AG09319 (cell line): ENCODE measurements at places on chromosomes 3 and 15.

DNA sequence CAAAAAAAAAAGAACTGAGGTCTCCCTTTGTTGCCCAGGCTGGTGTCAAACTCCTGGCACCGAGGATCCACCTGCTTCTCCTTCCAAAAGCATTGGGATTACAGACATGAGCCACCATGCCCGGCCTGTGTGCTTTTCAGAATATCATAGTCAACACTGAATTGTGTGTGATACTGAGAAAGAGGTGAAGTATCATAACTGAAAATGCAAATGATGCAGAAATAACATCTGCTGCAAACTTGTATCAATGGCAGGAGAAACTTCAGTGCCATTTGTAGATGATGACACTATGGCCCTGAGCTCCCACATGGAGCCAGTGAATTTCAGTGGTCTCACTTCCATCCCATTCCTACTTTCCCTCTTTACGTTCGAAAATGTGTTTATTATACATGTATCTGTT is 21.9 kb downstream of the IL12A start:
- DNase-seq = no peak

- DNase-seq = no peak
These were observed 40.6 kb upstream of the CGNL1 start for GRCh38 chr15:57335719-57336118.

- DNase-seq = no peak
These were observed 24.3 kb upstream of the GP5 start for GRCh38 chr3:194423317-194423716.

DNA sequence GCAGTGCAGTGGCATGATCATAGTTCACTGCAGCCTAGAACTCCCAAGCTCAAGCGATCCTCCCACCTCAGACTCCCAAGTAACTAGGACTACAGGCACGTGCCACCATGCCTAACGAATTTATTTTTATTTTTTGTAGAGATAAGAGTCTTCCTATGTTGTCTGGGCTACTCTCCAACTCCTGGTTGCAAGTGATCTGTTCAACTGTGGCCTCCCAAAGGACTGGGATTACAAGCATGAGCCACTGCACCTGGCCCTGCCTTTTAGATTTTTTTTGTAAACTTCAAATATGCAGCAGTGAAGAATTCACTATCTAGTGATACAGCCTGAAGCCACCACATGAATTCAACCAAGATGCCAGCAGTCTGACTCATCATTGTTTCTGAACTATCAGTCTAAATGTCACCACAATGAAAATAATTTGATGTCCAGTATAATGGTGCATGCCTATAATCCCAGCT is 32.7 kb downstream of the UBXN7 start:
- no peak for DNase-seq

DNA sequence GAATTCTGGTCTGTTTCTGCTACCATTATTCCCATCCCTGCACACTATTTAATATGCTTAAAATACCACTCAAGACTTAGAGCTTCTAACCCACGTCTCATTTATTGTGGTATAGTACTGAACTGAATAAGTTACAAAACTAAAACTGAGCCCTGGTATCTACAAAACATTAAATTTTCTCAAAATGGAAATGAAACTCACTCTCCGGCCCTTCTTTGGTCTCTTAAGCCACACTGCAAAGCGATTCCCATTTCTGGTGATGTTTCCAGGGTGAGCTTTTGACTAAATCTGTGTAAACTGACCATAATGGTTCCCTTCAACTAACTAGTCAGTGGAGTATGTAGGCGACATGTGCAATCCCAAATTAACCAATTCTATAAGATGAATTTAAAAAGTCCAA is 18.6 kb downstream of the KPNA4 start:
- no peak for DNase-seq

DNA sequence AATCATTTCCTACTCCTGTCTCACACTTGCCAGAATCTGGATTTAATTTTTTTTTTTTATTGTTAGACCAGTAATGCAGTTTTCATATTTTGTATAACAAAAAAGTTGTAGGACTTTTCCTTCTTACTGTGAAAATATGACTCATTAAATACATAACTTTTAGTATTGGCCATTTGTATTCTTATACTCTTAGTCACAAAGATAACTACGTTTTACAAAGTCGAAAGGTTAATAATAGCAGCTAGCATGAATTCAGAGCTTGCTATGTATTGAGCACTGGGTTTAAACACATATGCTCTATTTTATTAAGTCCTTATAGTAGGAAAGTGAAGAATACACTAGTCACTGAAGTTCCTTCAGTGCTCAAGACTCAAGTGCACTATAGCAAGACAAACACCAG is 43.1 kb downstream of the LRRN1 start:
- no peak for DNase-seq

DNA sequence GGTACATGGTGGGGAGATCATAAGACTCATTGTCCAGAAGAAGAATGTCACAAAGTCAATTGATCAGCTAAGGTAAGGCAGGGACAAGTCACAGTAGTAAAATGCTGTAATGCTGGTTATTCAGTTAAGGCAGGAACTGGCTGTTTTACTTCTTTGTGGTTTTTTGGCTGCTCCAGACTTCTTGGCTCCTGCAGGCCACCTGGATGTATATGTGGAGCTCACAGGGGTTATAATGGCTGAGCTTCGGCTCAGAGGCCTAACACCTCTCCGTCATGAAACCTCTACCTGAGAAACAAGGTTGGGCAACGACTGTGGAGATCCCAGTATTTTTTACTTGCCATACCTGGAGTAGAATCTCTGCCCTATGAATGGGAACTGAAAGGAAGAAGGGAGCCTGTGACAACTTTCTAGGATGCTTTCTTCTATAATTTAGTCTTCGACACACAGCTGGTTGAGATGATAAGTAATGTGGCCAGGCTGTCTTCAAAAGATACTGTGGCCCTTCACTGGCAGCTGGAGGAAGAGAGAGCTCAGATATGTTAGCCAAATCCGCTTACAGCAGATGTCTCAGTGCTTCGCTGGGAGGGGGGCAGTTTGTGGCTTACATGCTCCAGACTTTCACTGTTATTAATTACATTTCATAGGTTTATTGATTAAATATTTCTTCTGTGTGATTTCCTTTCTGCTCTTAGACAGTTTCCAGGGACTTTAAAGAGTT is 887.8 kb downstream of the IGSF11 start:
- no peak for DNase-seq

GRCh38 chr15:60822403-60822802 is 343.5 kb upstream of the ICE2 start:
- DNase-seq = no peak

- DNase-seq = no peak
These were observed 461.4 kb downstream of the NSUN3 start for GRCh38 chr3:94524102-94524919.

DNA sequence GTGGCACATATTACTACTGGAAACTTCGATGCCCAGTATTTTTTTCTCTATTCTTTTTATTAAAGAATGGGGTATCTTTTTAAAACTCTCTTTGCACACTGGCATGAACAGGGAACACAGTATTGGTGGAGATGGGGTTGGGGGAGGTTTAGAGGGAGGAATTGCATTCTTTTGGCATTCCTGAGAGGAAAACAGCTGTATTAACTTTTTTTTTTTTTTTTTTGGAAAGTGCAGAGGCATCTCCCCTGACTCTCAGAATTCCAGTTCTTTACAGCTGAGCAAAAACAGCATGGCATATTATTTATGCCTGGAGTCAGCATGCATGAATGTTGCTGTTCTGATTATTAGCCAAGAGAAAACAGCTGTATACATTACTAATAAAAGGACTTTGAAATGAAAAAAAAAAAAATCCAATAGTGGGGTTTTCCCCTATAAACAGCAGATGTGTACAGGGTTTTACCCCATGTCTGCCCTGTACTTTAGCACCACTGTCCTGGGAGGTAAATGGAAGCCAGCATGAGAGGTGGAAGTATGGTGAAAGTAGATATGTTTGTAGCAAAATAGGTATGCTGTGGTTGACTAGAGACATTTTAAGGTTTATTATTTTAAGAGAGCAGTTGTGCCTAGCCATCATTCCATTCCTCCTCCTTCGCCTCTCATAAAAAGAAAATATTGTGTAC is 132.2 kb downstream of the FNDC3B start:
- DNase-seq = no peak

DNA sequence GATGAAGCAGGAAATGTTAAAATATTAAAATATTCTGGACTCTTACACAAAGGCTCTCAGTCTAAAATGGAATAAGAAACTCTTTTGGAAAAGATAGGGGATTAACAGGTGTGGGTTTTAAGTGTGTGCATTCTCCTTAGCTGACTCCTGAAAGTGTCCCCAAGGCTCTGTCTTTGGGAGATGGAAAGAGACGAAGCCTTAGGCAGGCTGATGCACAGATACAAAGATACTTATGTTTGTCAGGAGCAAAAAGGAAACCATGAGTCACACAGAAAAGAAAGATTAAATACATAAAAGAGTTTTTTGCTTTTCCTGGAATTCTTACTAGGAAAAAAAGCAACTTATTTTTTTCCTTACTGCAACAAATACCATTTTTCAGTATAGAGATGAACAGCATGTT is 23.8 kb upstream of the ABI3BP start:
- no peak for DNase-seq

- DNase-seq = no peak
These were observed 40.5 kb upstream of the PLCL2 start for GRCh38 chr3:16844222-16844621.

DNA sequence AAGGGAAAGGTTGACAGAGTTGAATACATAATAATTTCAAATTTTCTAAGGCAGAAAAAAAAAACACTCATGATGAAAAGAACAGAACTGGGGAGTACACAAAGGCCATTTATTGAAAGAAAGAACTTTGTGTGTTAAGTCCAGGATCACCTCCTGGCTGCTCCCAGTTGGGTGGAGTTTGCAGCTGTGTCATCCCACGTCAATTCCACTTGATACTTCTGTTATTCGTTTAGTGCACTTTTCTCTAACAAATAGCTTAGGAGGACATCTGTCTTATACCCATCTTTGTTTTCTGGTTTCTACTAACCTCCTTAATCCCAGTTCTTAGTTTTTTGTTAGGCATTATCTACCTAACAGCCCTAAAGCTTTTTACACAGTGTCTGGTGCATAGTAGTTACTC is 44.7 kb downstream of the SGO1 start:
- no peak for DNase-seq

GRCh38 chr3:33299395-33300081 is 22.3 kb downstream of the FBXL2 start:
- DNase-seq = peak; percentile 12

DNA sequence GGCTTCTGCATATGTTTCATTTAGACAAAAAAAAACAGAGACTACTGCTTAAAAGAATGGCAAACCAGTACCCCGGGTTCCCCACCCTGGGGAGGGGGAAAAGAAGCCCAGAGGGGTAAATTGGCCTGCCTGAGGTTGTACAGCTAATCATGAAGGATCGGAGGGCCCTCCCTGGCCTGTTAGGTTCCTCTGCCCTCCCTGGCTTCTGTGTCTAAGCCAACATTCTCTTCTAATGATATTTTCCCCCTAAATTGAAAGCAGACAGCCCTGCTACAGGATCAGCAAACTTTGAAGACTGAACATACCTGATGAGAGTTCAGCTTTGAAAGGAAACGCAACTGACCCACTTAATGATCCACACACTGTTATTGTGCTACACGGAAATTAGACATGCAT is 2.5 kb downstream of the ARHGAP31 start:
- DNase-seq = no peak

DNA sequence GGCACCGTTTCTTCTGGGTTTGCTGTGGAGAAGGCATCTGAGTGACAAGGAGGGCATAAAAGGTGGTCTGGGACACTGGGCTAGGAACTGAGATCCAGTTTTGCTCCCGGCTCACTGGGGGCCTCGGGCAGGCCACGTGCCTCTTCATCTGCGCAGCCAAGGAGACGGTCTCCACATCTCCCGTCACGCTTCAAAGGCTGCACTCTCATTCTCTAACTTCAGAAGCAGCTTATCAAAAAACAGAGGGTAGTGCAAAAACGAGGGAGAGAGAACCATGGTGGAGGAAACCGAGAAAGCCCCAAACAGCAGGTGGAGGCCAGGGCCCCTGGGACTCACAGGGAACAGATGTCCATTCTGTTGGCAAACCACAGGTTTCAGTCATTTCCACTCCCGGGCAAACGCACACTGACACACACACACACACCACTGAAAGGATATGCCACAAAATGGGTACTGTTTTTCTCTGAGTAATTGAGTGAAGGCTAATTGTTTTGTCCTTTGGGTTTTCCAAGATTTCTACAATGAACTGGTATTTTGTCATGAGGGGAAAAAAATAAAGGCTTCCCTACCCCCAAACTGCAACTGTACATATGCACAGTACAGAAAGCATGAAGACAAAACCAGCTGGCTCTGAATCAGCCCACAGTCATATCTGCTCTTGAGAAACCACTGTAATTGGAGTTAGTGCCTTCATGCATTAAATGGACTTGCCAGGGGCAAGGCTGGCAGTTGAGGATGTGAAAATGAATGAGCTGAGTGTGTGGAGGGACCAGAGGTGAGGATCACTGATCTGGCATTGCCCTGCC is 71.9 kb downstream of the MGLL start:
- peak; percentile 55 for DNase-seq

- no peak for DNase-seq
These were observed 35.3 kb downstream of the KLHL25 start for GRCh38 chr15:85759376-85759775.

GRCh38 chr15:69628256-69629093 is 175.9 kb downstream of the RPLP1 start:
- DNase-seq = no peak

DNA sequence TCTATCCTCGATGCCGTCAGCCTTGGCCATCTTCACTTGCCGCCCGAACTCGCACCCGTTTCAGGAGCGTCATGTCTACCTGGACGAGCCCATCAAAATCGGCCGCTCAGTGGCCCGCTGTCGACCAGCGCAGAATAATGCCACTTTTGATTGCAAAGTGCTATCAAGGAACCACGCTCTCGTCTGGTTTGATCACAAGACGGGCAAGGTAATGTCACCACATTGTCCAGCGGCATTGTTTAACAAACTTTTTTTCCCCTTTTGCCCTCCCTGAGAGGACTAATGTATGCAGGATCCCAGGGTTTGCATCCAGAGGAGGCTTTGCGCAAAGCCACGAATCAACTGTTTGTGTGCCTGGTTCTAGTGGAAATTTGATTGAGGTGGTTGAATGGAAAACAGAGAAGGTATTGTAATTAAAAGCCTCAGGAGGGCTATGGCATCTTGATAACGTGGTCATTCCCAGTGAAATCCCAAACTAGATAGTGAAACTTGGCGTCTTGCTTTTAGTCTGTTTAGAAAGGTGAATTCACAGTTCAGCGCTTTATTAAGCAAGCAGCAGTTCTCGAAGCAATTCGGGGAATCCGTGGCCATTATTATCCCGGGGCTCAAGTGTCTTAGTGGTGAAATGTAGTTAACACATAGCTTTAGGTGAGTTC is 1.7 kb downstream of the SLMAP start:
- DNase-seq = no peak

GRCh38 chr15:61839546-61839945 is 220.7 kb downstream of the VPS13C start:
- DNase-seq = no peak

DNA sequence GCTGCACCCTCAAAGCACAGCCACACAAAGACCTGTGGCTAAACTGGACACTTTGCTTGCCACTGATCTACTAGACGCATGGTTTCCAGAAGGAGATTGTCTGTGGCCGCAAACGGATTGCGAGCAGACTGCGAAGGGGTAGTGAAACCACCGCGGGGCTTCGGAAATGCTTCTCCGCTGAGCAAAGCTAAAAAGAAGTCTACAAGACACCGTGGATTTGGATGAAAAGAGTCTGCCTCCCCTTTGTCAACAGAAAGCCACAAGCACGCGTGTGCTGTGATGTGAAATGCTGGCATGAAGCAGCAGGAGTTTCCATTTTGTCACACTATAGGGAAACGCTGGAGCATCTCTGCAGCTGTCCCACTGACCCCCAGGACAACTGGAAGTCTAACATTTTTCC is 63.0 kb downstream of the TMEM44 start:
- DNase-seq = no peak

- DNase-seq = no peak
These were observed 242.1 kb downstream of the RAP2B start for GRCh38 chr3:153404157-153404556.
